ENCODE measurements at places on chromosomes 6 and 20.

- DNase-seq = no peak
Measured at GRCh38 chr6:5425797-5426196, 164.5 kb downstream of the FARS2 start.

DNA sequence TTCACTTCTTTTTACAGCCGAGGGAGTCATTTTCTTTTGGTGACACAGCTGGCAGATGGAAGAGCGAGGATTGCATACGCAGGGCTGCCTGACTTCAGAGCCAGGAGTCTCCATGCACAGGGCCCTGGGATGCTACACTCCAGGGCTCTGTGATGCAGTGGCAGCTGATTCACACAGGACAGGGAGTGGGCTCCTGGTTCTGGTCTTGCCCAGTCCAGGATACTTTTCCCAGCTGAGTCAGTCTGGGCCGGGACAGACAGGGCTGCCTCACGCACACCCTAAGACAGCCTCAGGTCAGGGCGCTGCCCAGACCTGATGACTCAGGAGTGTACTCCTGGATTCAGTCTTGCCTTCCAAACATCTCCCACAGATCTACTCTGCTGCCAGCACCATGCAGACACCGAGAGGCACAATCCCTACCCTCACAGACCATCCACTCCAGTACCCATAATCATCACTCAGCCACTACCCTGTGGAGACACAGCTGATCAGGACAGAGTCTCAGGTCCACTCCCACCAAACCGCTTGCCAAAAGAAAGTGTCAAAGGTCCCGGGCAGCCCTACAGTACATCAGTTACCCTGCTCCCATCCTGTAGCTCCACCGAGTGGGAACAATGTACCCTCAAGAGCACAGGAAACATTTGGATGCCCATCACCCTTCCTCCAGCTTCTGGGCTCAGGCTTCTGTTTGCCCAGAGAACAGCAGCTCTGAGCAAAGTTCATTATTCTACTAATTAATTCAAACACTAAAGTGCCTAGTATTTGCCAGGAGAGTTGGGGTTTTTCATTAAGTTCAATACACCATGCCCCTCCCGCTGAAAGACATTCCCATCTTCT is 11.5 kb downstream of the SDC4 start:
- DNase-seq = no peak

GRCh38 chr20:31595654-31596411 is 9.3 kb upstream of the ID1 start:
- no peak for DNase-seq

DNA sequence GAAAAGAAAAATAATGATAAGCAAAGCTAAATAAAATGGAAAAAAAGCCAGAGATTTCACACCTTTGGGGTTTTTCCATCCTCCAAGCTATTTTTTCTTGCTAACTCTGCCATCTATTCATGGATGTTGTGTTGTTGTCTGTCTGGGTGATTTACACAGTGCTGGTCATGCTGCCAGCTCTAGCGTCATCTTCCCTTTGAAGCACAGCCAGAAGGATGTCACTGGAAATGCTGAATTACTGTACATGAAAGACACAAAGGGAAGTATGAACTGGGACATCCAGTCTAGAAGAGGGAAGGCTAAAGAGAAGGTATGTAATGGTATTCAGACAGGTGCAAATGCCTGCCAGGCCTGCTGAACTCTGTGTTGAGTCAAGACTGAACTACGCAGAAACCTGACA is 241.9 kb upstream of the STXBP5 start:
- DNase-seq = no peak

DNA sequence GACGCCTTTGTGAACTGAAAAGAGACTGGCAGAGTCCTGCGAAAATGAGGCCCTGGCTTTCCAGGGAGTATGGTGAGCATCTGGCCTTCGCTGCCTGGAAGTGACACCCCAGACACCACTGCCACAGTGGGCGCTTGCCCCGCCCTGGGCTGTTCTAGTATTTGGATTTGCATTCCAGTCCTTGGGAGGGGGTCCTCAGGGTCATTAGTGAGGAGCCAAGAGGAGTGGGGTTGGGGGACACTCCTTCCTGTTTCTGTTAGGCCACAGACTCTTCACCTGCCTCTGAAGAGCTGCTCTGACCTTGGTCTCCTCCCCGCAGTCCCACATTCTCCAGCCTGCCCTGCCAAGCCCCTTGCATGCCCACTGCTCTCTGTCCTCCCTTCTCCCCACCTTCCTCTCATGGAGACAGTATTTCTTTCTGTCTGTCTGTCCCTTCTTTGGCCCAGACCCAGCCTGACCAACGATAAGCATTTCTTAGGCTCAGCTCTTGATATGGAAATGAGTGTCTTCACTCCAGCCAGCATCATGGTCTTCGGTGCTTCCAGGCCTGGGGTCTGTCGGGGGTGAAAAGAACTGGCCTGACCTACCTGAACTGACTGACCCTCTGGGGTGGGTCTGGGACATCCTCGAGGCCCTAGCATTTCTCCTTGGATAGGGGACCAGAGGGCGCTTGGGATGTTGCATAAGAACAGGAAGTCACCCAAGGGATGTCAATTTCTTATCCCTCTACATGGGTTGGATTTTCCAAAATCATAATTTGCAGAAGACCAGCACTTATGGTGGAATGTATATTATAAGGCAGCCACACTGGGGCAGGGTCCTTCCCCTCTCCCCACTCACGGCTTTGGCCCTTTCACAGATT is 19.4 kb downstream of the SLC9A8 start:
- no peak for DNase-seq

- DNase-seq = no peak
Measured at GRCh38 chr20:60113771-60114170, 155.5 kb downstream of the CDH26 start.

DNA sequence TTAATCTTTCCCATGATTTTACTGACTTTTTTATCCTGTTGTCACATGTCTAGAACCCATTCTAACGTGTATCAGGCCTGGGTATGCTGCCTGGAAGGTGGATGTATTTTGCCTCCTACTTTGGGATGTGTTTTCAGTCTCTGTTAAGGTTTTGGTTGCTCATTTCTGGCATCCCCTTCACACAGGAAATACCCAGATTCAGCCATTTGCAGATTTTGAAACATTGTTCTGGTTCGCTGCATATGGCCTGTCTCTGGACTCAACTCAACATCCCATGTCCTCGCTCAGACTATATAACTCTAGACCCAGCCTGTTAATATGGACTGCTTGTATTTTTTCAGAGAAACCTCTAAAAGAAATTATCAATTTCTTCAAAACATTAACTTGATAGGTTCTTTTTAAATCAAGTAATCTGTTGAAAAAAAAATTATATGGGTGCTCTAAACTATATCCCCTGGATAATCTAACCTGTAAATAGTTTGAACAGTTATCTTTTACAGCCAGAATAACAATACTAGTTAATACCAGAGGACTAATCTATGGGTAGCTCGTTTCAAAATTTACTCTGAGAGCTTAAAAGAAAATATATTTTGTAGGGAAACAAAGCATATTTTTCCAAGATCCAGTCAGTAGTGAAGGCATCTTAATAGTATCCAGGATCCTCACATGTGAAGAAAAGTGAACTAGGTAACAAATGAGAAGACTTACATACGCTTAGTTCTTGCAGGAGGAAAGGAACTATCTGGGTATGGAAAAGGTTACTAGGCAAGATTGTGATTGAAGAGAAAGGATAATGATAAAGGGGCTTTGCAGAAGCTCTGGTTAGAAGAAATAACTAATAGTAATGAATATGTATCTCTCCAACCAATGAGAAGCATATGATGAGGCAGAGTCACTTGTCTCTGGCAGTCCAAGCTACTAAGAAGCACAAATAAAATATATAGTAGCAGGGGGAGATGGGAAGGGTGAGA is 23.4 kb upstream of the HLA-DQB1 start:
- DNase-seq = no peak

GRCh38 chr6:70956451-70957283 is at the start of gene B3GAT2:
B3GAT2 (minus strand) TSS chr6:70957060; CDS start chr6:70956429, 631 bp downstream.
- DNase-seq = no peak

DNA sequence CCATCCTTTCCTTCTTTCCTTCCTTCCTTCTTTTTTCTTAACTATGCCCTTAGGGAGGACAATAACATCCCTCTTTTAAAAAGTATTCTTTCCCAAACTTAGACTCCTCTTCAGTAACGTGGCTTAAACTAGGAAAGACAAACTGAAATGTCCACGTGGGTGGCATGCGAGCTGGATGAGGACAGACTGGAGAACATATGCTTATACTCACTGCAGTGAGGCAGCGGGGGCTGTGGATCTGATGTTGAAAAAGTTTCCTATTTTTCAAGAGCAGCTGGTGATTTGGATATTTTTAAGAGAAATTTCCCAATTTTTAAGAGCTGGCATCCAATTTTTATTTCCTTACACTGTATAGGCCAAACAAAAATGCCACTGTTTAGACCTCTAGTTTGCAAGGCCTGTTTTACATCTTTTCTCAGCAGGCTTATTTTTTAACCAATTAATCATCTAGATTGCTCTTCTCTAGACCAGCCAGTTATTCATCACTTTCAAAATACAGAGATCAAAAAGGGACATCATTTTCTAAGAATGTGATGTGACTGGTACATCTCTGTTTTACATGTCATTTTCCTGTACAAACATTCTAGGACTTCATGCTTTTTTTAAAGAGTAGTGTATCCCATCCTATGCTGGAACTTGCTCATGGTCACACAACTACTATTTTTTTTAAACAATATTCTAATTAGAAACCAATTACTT is 226.5 kb downstream of the BTBD9 start:
- DNase-seq = no peak

DNA sequence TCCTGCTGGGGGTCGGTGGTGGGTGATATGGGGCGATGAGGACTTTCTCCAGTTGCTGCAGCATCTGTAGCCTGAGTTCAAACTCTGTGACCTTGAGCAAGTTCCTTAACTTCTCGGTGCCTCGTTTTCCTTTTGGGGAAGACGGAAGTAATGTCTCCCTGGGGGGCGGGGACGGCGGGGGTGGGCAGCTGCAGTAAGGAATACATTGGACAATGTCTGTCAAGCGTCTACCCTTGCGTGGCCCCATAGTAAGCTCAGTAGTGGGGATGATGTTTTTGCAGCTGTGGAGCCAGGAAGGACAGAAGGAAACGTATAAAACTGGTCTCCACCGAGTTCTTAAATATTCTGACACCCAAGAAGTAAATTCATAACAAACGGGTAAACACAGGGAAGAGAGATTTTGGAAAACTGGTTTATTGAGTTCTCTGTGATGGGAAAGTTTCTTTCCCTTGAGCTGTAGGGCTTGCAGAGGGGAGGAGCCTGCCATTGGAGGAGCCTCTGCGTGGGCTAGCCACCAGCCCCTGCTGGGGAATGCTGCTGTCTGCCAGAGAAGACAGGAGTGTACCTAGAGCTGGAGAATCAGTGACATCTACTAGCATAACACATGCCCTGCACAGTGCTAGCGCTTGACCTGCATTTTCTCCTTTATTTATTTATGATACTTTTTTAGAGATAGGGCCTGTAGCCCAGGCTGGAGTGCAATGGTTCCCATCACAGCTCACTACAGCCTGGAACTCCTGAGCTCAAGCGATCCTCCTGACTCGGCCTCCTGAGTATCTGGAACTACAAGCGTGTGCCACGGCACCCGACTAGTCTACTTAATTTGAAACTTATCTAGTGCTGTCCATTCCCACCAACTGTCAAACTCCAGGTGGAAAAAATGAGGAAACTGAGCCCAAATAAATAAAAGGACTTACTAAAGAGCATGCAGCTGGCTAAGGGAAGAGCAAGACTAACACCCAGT is 1.2 kb upstream of the ACSS1 start:
- DNase-seq = no peak

GRCh38 chr6:126945812-126946360 is 172.6 kb upstream of the RSPO3 start:
- DNase-seq = no peak

GRCh38 chr6:27176523-27177484 is 70.7 kb upstream of the PRSS16 start:
- no peak for DNase-seq
